ENCODE measurements at places on chromosomes 2 and 18.

DNA sequence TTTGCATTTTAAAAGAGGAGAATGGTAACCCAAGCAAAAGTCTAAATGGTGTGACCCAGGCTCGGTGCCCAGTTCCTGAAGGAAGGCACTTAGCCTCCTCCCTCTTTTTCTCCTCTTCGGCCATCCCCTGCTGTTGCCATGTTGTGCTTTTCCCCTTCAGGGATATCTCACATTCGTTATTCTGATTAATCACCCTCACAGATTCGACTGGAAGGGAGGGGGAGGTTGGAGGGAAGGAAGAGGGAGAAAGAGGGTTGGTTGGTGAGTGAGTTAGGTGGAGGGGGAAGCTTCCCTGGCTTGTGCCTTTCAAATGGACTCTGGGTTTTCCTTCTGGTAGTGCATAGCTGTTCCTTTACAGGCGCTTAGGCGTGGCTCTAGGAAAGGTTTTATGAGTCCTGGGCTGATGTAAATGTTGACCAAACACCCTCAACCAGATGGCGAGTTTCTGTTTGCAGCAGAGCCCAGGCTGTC lies 39.0 kb upstream of the LYPD6B start:
- no peak for DNase-seq

GRCh38 chr2:197011801-197012641 lies 85.5 kb upstream of the PGAP1 start:
- DNase-seq: peak; percentile 50

GRCh38 chr18:67778016-67778415 lies 261.5 kb upstream of the DSEL start:
- DNase-seq: peak; percentile 46

DNA sequence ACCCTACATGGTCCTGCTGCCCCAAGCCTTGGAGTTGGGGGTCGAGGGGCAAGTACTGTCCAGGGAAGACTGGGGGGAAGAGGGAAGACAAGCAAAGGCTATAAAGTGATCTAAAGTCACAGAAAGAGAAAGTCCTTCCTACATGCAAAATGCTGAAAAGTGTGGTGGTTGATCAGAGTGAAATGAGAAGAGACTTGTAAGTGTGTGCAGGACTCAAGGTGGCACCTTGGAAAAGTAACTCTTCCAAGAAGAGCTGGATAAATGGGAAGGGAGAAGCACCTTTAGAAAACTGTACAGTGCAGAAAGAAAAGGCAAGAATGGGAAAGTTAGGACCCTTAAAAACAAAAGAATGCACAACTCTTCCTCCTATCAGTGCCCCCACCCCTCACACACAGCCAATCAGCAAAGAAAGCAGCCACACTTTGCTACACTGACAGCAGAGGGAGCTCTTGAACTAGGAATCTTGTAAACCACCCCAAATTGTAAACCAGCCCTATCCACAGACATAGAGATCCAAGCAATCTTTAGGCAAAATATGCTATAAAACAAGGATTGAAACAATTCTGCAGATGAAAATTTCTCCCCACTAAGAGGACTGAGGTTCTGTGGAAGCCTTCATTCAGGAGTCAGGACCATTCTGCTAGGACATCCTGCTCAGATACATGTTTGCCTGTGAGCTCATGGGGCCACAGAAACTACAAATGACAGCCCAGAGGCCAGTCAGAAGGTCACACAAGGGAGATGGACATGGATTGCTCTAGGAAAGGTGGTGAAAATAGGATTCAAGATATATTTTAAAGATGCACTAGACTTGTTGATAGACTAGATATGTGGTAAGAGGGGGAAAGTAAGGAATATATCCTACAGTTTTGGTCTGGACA lies 146.4 kb downstream of the FTCDNL1 start:
- peak; percentile 25 for DNase-seq

- DNase-seq: no peak
Observed at GRCh38 chr2:88170472-88170892, 336 bp downstream of the THNSL2 start.

DNA sequence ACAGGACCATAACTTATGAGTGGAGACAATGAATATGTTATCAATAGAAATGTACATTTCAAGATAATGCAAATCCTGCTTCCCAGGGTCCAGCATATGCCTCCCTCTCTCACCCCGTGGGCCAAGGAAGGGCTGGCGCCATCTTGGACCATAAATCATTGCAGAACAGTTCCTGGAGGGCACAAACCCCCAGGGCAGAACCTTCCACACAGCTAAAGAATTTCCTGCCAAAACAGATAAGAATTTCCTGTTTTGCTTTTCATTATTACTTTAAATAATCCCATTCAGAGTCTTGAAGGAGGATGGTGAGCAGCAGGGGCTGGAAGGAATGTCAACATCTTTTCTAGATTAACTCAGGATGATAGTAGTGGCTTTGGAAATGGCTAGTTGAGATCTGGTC lies 53.7 kb downstream of the EHD3 start:
- DNase-seq: no peak
